Activated naive CD4-positive, alpha-beta T cell treated with anti-CD3 and anti-CD28 coated beads for 36 hours (primary cell): ENCODE measurements at places on chromosomes 5 and 9. TPM values are rescaled to one million over a fixed set of nuclear protein-coding genes. Genes with fewer than 3 reads are reported as not detected.

WWC1 gene
- 2.1 TPM for total RNA-seq

GARIN3 gene
- 3.6 TPM for total RNA-seq

CMBL gene
- 3.2 TPM for total RNA-seq

DNA sequence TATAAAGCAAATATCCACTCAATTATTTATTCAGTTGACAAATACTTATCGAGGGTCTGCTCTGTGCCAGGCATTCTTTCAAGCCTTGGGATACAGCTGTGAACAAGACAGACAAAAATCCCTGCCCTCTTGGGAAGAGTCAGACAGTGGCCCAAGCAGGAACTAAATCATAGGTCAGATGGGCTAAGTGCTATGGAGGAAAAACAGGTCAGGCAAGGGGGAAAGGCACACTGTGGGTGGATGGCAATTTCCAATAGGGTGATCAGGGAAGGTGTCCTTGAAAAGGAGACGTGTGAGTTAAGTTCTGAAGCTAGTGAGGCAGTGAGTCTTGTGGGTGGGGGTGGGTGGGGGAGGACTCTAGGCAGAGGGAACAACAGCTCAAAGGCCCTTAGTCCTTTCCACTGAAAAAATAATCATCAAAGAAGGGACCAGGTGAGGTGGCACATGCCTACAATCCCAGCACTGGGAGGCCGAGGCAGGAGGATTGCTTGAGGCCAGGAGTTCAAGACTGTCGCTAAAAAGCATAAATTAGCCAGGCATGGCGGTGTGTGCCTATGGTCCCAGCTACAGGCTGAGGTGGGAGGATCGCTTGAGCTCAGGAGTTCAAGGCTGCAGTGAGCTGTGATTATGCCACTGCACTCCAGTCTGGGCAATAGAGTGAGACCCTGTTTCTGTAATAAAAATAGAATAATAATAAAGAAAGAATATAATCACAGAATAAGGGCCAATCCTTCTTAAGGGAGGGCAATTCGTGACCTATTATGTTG is 95.2 kb upstream of the CPEB4 start:
- no peak for DNase-seq

DNA sequence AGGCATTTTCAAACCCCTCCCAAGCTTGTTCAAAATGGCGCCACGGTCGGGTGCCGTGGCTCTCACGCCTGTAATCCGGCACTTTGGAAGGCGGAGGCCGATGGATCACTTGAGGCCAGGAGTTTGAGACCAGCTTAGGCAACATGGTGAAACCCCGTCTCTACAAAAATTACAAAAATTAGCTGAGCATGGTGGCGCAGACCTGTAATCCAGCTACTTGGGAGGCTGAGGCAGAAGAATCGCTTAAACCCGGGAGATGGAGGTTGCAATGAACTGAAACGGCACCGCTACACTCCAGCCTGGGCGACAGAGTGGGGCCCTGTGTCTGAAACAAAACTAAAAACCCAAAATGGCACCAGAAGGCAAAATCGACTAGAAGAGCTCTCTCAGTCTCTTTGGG is 142.0 kb downstream of the MTX3 start:
- DNase-seq, result no peak

DNA sequence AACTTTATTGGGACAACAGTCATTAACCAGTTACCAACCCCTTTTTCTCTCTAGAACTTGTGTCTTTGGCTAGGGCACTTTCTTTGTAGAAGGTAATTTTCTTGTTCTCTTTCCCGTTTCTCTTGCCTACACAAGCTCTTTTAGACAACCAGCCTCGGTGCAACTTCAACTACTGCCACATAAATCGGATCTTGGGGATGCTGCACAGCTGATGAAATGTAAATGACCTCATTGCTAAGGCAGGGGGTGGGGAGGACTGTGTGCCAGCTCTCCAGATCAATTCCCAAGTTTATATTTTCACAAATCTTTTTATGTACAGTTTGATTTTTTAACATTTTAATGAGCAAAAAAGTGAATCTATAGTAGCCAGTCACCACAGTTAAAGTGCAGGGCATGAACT is 157.6 kb downstream of the DENND1A start:
- no peak for DNase-seq

DNA sequence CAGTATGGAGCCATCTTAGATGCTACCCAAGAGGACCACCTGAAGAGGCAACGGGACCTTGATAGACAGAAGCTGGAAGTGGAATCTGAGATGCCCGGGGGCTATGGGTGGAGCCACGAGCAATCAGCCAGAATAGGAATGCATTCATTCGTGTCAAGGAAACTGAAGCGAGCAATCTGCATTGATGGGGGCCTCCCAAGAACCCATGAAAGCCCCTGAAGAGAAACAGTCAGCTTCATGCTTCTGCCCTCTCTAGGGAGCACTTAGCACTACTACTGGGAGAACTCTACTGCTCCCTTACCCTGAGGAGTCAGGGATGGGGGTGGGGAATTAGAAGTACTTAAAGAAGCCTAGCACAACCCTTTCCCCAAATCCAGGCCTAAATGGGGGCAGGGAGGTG is 51.9 kb upstream of the TCERG1 start:
- no peak for DNase-seq

- no peak for DNase-seq
These were observed 43.1 kb upstream of the RXRA start for GRCh38 chr9:134283111-134283515.
